Astrocyte (in vitro differentiated cells and primary cell): ENCODE measurements at places on chromosomes 2 and 18. TPM values are rescaled to one million over a fixed set of nuclear protein-coding genes. Genes with fewer than 3 reads are reported as not detected.
A peak's percentile ranks its signal among the peaks of the same experiment; 100 is the strongest.

- no peak overlapping the region for H3K4me3 ChIP-seq
- no peak for DNase-seq
- no peaks in the 10 kb centered on the region for H3K27me3 ChIP-seq
- no peaks in the 10 kb centered on the region for H3K36me3 ChIP-seq
- H3K27ac ChIP-seq: no peak overlapping the region
- H3K4me1 ChIP-seq: peaks cover 9% of the 10 kb centered on the region
Observed at GRCh38 chr18:23143016-23143814, 7.9 kb downstream of the CABLES1 start.

GRCh38 chr18:80228051-80228848 lies 19.1 kb downstream of the PARD6G start:
- H3K27me3 ChIP-seq: no peaks in the 10 kb centered on the region
- H3K27ac ChIP-seq: no peak overlapping the region
- no peak for DNase-seq

DNA sequence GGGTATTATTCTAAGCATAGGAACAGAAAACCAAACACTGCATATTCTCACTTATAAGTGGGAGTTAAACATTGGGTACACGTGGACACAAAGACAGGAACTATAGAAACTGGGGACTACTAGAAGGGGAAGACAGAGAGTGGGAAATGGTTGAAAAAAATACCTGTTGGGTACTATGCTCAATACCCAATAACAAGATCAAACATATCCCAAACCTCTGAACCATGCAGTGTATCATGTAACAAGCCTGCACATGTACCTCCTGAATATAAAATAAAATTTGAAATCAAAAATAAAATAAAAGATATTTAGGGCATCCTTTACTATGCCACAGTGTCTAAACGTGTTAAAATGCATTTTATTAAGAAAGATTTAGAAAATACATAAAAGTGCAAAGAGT lies 221.0 kb upstream of the TFPI start:
- H3K4me1 ChIP-seq: peaks cover 9% of the 10 kb centered on the region
- no peaks in the 10 kb centered on the region for H3K27me3 ChIP-seq
- H3K36me3 ChIP-seq: no peaks in the 10 kb centered on the region
- no peak overlapping the region for H3K4me3 ChIP-seq

The REG1B gene
- total RNA-seq: not detected in 2 replicates

- peaks cover 4% of the 10 kb centered on the region for H3K4me1 ChIP-seq
- no peaks in the 10 kb centered on the region for H3K36me3 ChIP-seq
- no peak overlapping the region for H3K4me3 ChIP-seq
- H3K27me3 ChIP-seq: no peaks in the 10 kb centered on the region
Observed at GRCh38 chr2:203718087-203718486, 11.6 kb downstream of the CD28 start.

- H3K27ac ChIP-seq: no peak overlapping the region
- no peak overlapping the region for H3K4me3 ChIP-seq
- no peaks in the 10 kb centered on the region for H3K36me3 ChIP-seq
- H3K4me1 ChIP-seq: peaks cover 8% of the 10 kb centered on the region
Observed at GRCh38 chr2:23432531-23432930, 47.6 kb downstream of the KLHL29 start.

The DTNA gene
- total RNA-seq: 32.9 and 41.1 TPM in 2 replicates

DNA sequence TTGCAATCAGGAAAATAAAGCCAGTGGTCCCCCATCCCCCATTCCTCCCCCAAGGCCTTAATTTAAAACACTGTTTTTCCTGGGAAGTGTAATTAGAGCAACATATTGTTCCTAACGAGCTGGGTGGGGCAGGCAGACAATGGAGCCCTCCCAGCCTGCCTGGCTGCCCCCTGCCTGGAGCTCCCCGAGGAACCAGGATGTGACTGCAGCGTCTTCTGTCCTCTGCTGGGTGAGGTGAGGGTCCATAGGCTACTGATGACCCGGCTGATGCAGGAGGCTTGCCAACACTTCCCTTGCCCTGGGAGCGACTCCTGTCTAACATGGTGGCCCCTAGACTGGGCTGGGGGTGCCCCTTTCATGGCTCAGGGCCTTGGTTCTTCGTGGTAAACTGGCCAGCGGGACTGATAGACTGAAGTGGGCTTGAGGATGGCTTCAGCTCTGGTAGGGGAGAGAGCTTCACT lies 152.4 kb downstream of the DYSF start:
- H3K27ac ChIP-seq: no peak overlapping the region
- peaks cover 13% of the 10 kb centered on the region for H3K27me3 ChIP-seq
- DNase-seq: no peak
- H3K4me1 ChIP-seq: no peaks in the 10 kb centered on the region

- H3K36me3 ChIP-seq: no peaks in the 10 kb centered on the region
- H3K4me3 ChIP-seq: no peak overlapping the region
- no peak overlapping the region for H3K27ac ChIP-seq
- no peaks in the 10 kb centered on the region for H3K4me1 ChIP-seq
- no peaks in the 10 kb centered on the region for H3K27me3 ChIP-seq
Observed at GRCh38 chr2:25955036-25955435, 27.3 kb downstream of the KIF3C start.

DNA sequence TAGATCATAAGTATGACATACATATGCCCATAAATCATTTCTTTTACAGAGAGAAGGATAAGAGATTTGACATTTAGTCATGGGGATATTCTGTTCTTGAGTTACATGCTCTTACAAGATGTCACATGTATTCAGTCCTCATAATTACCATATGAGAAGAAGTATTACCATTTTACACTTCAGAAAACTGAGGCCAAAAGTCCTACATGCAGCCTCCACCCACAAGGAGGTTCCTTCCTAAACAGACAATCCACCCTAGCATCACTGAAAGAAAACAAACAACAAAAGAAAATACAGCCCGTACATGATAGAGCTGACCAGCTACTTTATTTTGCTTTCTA lies 335.1 kb downstream of the SETBP1 start:
- H3K27ac ChIP-seq: no peak overlapping the region
- DNase-seq: no peak
- H3K4me1 ChIP-seq: peaks cover 26% of the 10 kb centered on the region

DNA sequence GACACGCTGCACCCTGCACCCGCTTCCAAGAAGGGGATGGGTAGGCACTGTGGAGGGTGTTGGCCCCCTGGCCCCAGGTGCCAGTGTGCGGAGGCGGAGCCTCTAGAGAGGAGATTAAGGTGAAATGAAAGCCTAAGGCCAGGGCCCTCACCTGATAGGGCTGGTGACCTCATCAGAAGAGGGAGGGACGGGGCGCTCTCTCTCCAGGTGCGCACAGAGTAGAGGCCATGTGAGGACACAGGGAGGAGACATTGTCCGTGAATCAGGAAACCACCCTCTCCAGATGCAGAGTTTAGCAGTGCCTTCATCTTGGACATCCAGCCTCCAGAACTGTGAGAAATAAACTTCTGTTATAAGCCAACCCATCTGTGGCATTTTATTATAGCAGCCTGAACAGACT lies 62.3 kb downstream of the PSMG2 start:
- no peak overlapping the region for H3K27ac ChIP-seq
- H3K27me3 ChIP-seq: no peaks in the 10 kb centered on the region
- no peaks in the 10 kb centered on the region for H3K4me1 ChIP-seq
- no peak for DNase-seq
- H3K36me3 ChIP-seq: no peaks in the 10 kb centered on the region

- H3K27ac ChIP-seq: no peak overlapping the region
- H3K27me3 ChIP-seq: no peaks in the 10 kb centered on the region
- H3K36me3 ChIP-seq: no peaks in the 10 kb centered on the region
- H3K4me1 ChIP-seq: no peaks in the 10 kb centered on the region
Observed at GRCh38 chr2:147663153-147663961, 181.5 kb upstream of the ACVR2A start.

The CRYGD gene
- not detected in 2 replicates for total RNA-seq

- peaks cover 7% of the 10 kb centered on the region for H3K4me1 ChIP-seq
- peaks cover 26% of the 10 kb centered on the region for H3K27me3 ChIP-seq
- DNase-seq: peak; percentile 32
- H3K36me3 ChIP-seq: no peaks in the 10 kb centered on the region
Observed at GRCh38 chr18:48404716-48405507, 4.3 kb downstream of the ZBTB7C start.

- peaks cover 72% of the 10 kb centered on the region for H3K27me3 ChIP-seq
- no peak for DNase-seq
- no peak overlapping the region for H3K4me3 ChIP-seq
- H3K4me1 ChIP-seq: peaks cover 8% of the 10 kb centered on the region
Observed at GRCh38 chr2:170824526-170825015, 7.9 kb downstream of the GAD1 start.

- H3K27ac ChIP-seq: no peak overlapping the region
- H3K27me3 ChIP-seq: no peaks in the 10 kb centered on the region
- no peak for DNase-seq
- no peaks in the 10 kb centered on the region for H3K4me1 ChIP-seq
- no peak overlapping the region for H3K4me3 ChIP-seq
- no peaks in the 10 kb centered on the region for H3K36me3 ChIP-seq
Observed at GRCh38 chr2:164061129-164061746, 325.4 kb upstream of the FIGN start.

The ASTL gene
- not detected in 2 replicates for total RNA-seq

- H3K36me3 ChIP-seq: no peaks in the 10 kb centered on the region
- no peaks in the 10 kb centered on the region for H3K27me3 ChIP-seq
- H3K4me3 ChIP-seq: no peak overlapping the region
Observed at GRCh38 chr2:47535073-47535472, 132.1 kb downstream of the MSH2 start.

GRCh38 chr18:12867441-12868123 lies 16.5 kb downstream of the PTPN2 start:
- H3K27ac ChIP-seq: no peak overlapping the region
- no peaks in the 10 kb centered on the region for H3K27me3 ChIP-seq
- H3K4me3 ChIP-seq: no peak overlapping the region
- DNase-seq: no peak
- no peaks in the 10 kb centered on the region for H3K36me3 ChIP-seq

The TRIM54 gene
- not detected in 2 replicates for total RNA-seq

GRCh38 chr2:47221039-47221438 lies 65.9 kb upstream of the STPG4 start:
- peak; percentile 91 for DNase-seq
- no peaks in the 10 kb centered on the region for H3K27me3 ChIP-seq
- no peaks in the 10 kb centered on the region for H3K36me3 ChIP-seq
- H3K27ac ChIP-seq: peak overlapping the region; percentile 29
- H3K4me1 ChIP-seq: peaks cover 36% of the 10 kb centered on the region

- no peaks in the 10 kb centered on the region for H3K4me1 ChIP-seq
- no peaks in the 10 kb centered on the region for H3K36me3 ChIP-seq
- no peak for DNase-seq
- no peaks in the 10 kb centered on the region for H3K27me3 ChIP-seq
- H3K27ac ChIP-seq: no peak overlapping the region
- H3K4me3 ChIP-seq: no peak overlapping the region
Observed at GRCh38 chr2:191565647-191566198, 112.2 kb upstream of the NABP1 start.

The UGT1A3 gene
- total RNA-seq: not detected in 2 replicates

The TTN gene
- total RNA-seq: 0.50 and 0.53 TPM in 2 replicates

The CRYGC gene
- not detected in 2 replicates for total RNA-seq
